ENCODE measurements at places on chromosomes 12 and 14. TPM values are rescaled to one million over a fixed set of nuclear protein-coding genes. Genes with fewer than 3 reads are reported as not detected.

The SDR9C7 gene
- not detected for total RNA-seq

The PGAM5 gene
- 21.2 TPM for total RNA-seq

The OVCH1 gene
- total RNA-seq, result 0.11 TPM

The FOXJ2 gene
- total RNA-seq, result 26.0 TPM

The KIF21A gene
- 36.4 TPM for total RNA-seq

The CCDC196 gene
- total RNA-seq, result not detected

The TSPAN19 gene
- total RNA-seq, result not detected

Data from right cardiac atrium (tissue), 5 donors.